ENCODE measurements at places on chromosomes 13 and 19. TPM values are rescaled to one million over a fixed set of nuclear protein-coding genes. Genes with fewer than 3 reads are reported as not detected.

- DNase-seq, result no peak
Measured at GRCh38 chr13:107742544-107742943, 472.8 kb downstream of the LIG4 start.

- no peak for DNase-seq
Measured at GRCh38 chr19:6470173-6470572, 6.1 kb downstream of the CRB3 start.

- no peak for DNase-seq
Measured at GRCh38 chr13:27704681-27705080, 83.0 kb downstream of the POLR1D start.

Gene CEACAM8
- total RNA-seq, result not detected

Gene DIRAS1
- not detected for total RNA-seq

Gene ZNF135
- not detected for total RNA-seq

Gene ZSCAN4
- total RNA-seq, result not detected

- no peak for DNase-seq
Measured at GRCh38 chr13:109773276-109773675, 13.1 kb downstream of the IRS2 start.

Gene OLFM2
- total RNA-seq, result 10.5 TPM

Gene TNFRSF19
- total RNA-seq, result 0.33 TPM

Gene CYP2A7
- total RNA-seq, result not detected

Gene SKA3
- total RNA-seq, result 34.7 TPM

DNA sequence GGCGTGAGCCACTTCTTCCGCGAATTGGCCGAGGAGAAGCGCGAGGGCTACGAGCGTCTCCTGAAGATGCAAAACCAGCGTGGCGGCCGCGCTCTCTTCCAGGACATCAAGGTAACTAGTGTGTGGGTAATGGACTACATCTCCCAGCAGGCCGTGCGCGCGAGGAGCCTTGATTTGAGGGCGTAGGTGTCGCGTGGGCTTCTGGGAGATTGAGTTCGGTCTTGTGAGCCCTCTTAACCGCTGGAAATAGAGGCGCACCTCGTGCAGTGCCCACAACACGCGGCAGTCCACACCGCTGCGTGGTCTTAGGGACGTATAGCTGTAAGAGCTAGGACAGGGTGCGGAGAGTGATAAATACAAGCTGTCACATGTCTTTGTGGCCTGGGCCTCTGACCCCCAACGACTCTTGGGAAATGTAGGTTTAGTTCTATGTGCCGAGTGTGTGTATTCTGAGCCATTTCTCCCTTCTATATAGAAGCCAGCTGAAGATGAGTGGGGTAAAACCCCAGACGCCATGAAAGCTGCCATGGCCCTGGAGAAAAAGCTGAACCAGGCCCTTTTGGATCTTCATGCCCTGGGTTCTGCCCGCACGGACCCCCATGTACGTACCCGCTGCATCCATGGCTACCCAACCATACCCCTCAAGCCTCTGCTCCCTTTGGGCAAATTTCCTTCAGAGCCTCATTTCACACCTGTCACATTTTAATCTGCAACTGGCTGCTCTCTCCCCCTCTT, 864 bp downstream of the FTL start:
- DNase-seq, result peak; percentile 92

Gene ATP8B3
- 23.3 TPM for total RNA-seq

GRCh38 chr19:47756953-47757608, 11.7 kb downstream of the NOP53 start:
- no peak for DNase-seq

GRCh38 chr19:33646306-33646705, 24.6 kb downstream of the CHST8 start:
- no peak for DNase-seq

DNA sequence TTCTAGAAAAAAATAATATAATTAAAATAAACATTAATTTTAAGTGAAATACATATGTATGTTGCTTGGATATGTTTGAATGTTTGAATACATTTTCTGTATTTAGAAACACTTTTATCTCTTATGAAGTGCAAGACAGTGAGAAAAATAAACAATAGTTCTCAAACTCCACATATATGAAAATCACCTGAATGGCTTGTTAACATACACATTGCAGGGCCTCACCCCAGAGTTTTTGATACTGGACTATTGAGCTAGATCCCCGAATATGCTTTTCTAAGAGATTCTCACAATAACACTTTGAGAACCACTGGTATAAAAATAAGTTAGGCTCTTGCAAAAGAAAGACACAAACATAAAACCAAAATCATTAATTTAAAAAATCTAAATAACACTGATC, 1570.3 kb upstream of the PRR20A start:
- DNase-seq, result no peak

Gene ALOX5AP
- 230 TPM for total RNA-seq

GRCh38 chr13:33281951-33282595, 3.5 kb downstream of the STARD13 start:
- DNase-seq, result no peak

GRCh38 chr13:34411177-34411576, 530.9 kb upstream of the NBEA start:
- DNase-seq, result no peak

Gene KL
- 0.05 TPM for total RNA-seq

Gene INSR
- 0.90 TPM for total RNA-seq

Gene WDR88
- not detected for total RNA-seq
